Memory B cell (primary cell): ENCODE measurements at places on chromosomes 4 and X.
A peak's percentile ranks its signal among the peaks of the same experiment; 100 is the strongest.

DNA sequence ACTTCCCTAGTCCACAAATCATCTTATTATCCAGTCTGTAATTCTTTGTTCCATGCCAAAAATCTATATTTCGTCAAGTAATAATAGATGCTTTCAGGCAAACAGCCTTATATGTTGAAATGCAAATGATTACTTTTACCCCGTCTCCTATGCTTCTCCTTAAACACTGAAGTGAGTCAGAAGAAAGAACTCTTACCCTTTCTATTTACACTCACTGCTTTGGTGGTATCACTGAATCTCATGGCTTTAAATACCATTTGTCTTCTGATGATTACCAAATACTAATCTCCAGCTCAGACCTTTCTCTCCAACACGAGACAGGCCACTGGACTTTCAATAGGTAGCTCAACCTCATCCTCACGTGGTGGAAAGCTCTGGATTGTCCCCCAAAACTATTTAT, 558.1 kb downstream of the IL1RAPL1 start:
- no peaks in the 10 kb centered on the region for H3K27me3 ChIP-seq
- H3K27ac ChIP-seq = no peak overlapping the region
- H3K36me3 ChIP-seq = no peaks in the 10 kb centered on the region
- no peak overlapping the region for H3K4me3 ChIP-seq
- H3K4me1 ChIP-seq = no peaks in the 10 kb centered on the region

DNA sequence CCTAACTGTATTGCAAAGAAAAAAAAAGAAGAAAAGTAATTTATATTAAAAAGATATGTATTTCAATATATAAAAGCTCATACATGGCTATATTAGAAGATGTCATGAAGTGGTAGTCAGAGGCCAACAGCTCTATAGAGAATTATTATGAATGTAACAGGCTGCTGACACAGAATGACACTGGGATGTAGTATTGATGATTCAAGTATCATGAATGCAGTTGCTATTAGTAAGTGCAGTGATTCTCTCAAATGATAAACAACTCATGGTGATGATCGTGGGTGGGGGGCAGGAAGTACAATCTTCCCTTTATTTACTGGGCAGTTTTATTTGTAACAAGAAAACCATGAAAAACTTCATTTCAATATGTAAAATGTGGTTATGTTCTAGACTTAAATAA, 124.6 kb downstream of the COL4A6 start:
- no peaks in the 10 kb centered on the region for H3K36me3 ChIP-seq
- no peak for DNase-seq
- no peak overlapping the region for H3K4me3 ChIP-seq
- no peaks in the 10 kb centered on the region for H3K4me1 ChIP-seq
- no peaks in the 10 kb centered on the region for H3K27me3 ChIP-seq
- no peak overlapping the region for H3K27ac ChIP-seq

DNA sequence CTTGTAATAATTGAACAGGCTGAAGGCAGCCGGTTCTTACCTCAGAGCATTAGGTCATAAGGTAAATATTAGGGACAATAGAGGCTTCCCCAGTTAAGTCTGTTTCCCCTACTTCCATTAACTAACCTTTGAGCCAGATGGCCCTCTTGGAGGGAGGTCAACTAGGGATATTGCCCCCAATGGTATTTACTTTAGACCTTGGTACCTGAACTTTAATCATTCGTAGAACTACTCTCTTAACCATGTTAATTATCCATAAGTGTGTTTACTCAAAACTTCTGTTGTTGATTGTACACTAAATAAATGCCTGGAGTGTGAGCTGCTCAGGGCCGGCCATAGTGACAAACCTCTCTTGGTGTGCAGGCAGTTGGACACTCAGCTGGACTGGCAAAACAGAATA, 1843.5 kb upstream of the AGA start:
- H3K36me3 ChIP-seq = no peaks in the 10 kb centered on the region
- no peak overlapping the region for H3K27ac ChIP-seq
- H3K4me3 ChIP-seq = no peak overlapping the region
- no peaks in the 10 kb centered on the region for H3K27me3 ChIP-seq
- no peaks in the 10 kb centered on the region for H3K4me1 ChIP-seq
- DNase-seq = no peak

- H3K4me3 ChIP-seq = peak overlapping the region; percentile 4
- DNase-seq = no peak
- peak overlapping the region; percentile 41 for H3K27ac ChIP-seq
- H3K36me3 ChIP-seq = peaks cover 22% of the 10 kb centered on the region
Observed at GRCh38 chr4:108035691-108036090, 46.0 kb downstream of the HADH start.

DNA sequence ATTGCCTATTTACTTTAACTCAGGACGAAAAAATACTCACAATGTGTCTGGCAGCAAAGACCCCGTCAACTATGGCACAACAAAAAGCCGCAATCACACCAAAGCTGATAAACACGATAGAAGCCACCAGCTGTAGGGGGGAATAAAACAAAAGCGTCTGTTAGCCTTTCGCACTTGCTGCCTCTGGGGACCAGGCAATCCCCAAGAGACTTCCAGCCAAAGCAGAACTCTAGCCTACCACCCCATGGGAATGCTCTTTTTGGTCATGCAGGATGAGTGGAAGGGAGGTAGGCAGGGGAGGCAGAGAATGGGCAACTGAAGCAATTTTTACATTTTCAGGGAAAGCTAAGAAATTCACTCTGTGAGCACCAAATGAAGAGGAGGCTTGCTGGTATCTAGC, 20.1 kb downstream of the TMEM255A start:
- H3K4me1 ChIP-seq = peaks cover 8% of the 10 kb centered on the region
- no peak for DNase-seq
- no peak overlapping the region for H3K4me3 ChIP-seq
- H3K27me3 ChIP-seq = no peaks in the 10 kb centered on the region
- H3K36me3 ChIP-seq = peaks cover 1% of the 10 kb centered on the region
- H3K27ac ChIP-seq = no peak overlapping the region

DNA sequence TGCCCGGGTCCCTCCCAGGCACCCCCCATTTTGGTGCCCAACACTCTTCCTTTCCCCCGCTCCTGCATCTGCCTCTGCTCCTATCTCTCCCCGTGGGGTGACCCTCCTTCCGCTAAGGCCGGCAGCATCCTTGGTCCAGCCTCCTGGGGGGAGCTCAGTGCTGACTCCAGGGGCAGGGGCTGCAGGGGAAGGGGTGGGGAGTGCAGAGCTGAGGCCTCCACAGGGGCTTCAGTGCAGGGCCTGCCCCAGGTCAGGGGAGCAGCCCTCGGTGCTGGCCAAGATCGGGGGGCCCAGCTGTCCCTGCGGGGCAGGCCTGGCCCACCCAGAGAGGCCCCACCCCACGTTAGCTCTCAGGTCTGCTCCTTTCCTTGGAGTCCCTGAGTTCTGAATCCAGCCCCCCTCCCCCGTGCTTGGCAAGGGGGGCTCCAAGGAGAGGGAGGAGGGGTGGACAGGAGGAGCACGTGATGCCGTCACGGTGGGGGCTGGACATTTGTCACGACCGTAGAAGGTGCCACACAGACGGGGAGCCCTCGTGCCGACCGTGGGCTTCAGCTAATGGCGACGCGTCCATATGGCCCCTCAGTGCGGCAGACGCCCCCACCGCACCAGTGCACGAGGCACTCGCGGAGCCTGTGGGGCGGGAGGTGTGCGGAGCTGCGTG, 63.5 kb upstream of the ADRA2C start:
- no peaks in the 10 kb centered on the region for H3K36me3 ChIP-seq
- no peak overlapping the region for H3K4me3 ChIP-seq
- peaks cover 3% of the 10 kb centered on the region for H3K4me1 ChIP-seq
- no peak overlapping the region for H3K27ac ChIP-seq
- H3K27me3 ChIP-seq = peaks cover 28% of the 10 kb centered on the region

- H3K27ac ChIP-seq = no peak overlapping the region
- no peaks in the 10 kb centered on the region for H3K36me3 ChIP-seq
- peaks cover 3% of the 10 kb centered on the region for H3K27me3 ChIP-seq
- H3K4me1 ChIP-seq = no peaks in the 10 kb centered on the region
- H3K4me3 ChIP-seq = no peak overlapping the region
Observed at GRCh38 chrX:20500949-20501348, 234.2 kb upstream of the RPS6KA3 start.

DNA sequence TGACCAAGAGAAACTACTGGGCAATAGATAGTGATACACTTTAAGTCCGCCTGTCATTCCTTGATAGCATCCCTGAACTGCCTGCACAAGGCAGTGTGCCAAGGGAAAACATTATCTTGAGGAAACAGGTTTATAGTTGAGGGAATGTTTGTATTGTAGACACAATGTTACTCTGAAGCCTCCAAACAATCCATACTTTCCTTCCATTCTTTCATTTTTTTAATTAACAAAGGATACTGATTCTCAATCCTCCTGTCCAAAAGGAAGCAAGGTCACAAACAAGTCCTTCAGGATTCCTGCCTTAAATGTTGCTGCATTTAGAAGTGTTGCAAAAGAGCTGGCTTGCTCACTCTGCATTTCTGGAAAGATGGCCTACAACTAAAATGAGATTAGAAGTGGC, 61.7 kb upstream of the PRSS48 start:
- peaks cover 5% of the 10 kb centered on the region for H3K27me3 ChIP-seq
- peaks cover 4% of the 10 kb centered on the region for H3K36me3 ChIP-seq
